Transverse colon (tissue), 4 donors: ENCODE measurements at places on chromosomes 7 and 10.

GRCh38 chr7:25002786-25003185 lies 22.8 kb upstream of the OSBPL3 start:
- no peak for DNase-seq
- H3K36me3 ChIP-seq: no peaks in the 10 kb centered on the region
- H3K27me3 ChIP-seq: no peaks in the 10 kb centered on the region
- no peak overlapping the region for H3K27ac ChIP-seq

DNA sequence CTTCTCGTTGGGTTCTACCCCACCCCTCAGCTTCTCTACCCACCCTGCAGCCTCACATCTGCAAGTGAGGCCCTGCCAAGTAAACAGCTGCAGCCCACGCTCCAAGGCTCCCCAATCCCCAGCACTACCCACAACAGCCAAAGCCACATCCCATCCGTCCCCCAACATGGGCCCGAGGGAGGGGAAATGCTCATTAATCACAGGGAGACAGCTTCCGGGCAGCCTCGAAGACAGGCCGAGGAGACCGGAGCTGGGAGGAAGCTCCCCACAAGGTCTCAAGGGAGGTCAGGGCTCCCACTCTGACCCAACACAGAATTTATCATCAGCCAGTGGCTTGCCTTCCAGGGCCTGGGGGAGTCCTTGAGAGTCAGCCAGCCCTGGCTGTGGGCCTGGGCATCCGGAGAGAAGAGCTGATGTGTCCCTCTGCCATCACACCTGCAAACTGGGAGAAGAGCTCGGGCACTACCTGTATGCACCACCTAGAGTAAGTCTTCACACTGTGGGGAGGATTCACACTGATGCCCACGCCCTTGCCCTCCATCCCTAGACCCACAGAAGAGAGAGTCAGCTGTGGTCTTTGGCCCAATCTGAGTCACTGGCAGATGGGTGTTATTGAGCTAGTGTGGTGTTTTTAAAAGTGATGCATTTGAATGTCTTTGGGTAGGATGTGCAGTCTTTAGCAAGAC lies 115.5 kb upstream of the ZMIZ1 start:
- no peak for DNase-seq
- H3K27me3 ChIP-seq: no peaks in the 10 kb centered on the region
- no peaks in the 10 kb centered on the region for H3K36me3 ChIP-seq
- H3K4me1 ChIP-seq: no peaks in the 10 kb centered on the region
- no peak overlapping the region for H3K4me3 ChIP-seq
- peak overlapping the region; percentile 46 for H3K27ac ChIP-seq

DNA sequence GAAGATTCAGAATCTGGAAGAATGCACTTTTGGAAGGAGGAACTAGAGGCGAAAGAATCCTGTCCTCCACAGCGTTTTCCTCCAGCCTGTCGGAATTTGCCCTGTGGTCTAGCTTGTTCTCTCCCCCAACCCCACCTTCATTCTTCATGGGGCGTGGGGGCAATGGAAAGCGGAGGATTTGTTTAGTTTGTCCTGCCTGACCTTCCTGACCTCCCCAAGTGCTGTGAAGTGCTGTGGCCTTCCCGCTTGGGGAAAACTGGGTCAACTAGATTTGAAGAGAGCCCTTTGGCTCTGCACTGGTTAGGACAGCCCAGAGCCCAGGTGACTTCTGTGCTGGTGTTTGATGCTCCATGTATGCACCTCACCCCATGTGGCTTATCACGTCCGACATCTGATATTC lies 49.1 kb downstream of the GATA3 start:
- H3K27ac ChIP-seq: no peak overlapping the region
- peaks cover 20% of the 10 kb centered on the region for H3K27me3 ChIP-seq
- no peak for DNase-seq
- no peaks in the 10 kb centered on the region for H3K4me1 ChIP-seq
- no peak overlapping the region for H3K4me3 ChIP-seq

GRCh38 chr10:31098046-31098445 lies 66.4 kb upstream of the ZNF438 start:
- H3K4me3 ChIP-seq: no peak overlapping the region
- no peak overlapping the region for H3K27ac ChIP-seq
- no peaks in the 10 kb centered on the region for H3K27me3 ChIP-seq
- DNase-seq: no peak
- H3K4me1 ChIP-seq: peaks cover 9% of the 10 kb centered on the region
- H3K36me3 ChIP-seq: no peaks in the 10 kb centered on the region

DNA sequence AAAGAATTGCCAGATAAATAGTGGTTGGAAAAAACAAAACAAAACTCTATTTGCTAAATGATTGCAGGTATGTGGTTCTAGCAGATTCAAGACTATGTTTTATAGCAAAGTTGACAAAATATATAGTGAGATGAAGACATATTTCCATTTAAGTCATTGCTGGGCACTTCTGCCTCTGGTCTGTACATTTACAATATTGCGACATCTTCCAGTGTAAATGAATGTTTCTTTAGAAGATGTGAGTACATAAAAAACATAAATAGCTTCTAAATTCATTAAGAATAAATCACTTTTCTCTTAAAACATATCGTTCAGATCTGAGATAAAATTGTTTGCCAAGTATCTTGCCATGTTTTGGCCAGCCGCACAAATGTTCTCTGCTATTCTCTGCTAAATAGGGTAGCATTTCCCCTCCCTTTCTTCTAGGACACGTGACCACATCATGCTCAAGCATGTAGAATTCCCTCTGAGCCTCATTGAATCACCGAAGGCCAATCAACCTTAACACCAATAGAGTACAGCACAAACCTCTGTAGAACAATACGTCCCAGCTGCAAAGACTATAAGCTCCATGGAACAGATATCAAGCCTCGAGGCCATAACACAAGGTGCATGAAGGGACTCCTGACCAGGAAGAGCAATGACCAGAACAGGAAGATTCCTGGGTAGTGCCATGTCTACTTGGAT lies 1173.3 kb downstream of the GATA3 start:
- no peaks in the 10 kb centered on the region for H3K4me1 ChIP-seq
- no peak for DNase-seq
- no peak overlapping the region for H3K4me3 ChIP-seq
- H3K27ac ChIP-seq: no peak overlapping the region
- H3K36me3 ChIP-seq: no peaks in the 10 kb centered on the region
- peaks cover 13% of the 10 kb centered on the region for H3K27me3 ChIP-seq

DNA sequence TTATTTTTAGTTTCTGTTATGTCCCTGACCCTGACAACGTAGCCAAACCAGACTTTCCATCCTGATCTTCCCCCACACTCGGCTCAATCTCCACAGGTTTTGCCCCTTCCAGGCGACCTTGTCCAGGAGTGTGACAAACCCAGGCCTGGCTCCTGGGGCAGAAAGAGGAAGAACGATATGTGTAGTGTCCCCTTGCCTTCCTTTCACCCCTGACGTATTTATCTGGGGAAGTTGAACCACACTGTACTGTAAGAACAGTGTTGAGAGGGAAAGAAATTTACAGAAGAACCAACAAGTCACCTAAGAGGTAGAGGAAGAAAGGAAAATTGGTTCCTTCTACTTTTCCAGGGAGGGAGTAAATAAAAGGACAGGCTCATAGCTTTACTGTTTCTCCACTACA lies 158.0 kb downstream of the VTI1A start:
- no peaks in the 10 kb centered on the region for H3K36me3 ChIP-seq
- no peak overlapping the region for H3K27ac ChIP-seq
- DNase-seq: no peak

- H3K4me3 ChIP-seq: no peak overlapping the region
- no peak overlapping the region for H3K27ac ChIP-seq
- no peaks in the 10 kb centered on the region for H3K4me1 ChIP-seq
- no peaks in the 10 kb centered on the region for H3K27me3 ChIP-seq
- DNase-seq: no peak
- H3K36me3 ChIP-seq: no peaks in the 10 kb centered on the region
Observed at GRCh38 chr7:114554781-114555537, 140.3 kb downstream of the FOXP2 start.

DNA sequence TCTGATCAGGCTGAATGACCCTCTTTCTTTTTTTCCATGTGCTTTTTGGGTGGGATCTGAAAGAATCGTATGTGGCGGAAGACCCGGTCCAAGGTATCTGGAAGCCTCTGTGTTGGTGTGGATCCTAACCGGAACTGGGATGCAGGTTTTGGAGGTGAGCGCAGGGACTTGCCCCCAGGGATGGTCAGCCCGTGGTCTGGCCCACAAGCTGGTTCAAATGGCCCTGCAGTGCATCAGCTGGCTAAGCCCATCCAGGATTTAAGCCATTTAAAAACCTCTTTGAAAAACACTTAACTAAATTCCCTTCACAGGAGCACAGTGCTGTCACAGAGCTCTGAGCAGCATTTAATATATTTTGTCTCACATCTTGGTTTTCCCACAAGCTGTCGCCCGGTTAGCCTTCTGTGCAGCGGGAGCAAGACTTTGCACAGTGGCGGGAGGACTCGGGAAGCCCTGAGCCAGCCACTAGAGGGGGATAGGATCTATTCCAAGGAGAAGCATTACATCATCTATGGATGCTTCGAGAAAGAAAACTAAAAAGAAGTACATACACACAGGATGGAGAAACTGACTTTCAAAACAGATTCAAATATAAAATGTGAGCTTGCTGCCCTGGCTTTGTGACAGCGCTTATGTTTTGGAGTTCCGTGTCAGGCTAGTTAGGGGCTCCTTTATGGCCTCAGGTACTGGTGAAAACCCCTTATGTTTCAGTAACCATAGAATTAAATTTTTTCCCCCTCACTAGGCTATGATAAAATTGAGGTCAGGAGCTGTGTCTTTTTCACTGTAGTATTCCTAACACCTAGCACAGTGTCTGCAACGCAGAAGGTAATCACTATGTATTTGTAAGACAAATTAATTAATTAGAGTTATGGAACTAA lies 11.3 kb downstream of the CPA2 start:
- no peak overlapping the region for H3K27ac ChIP-seq
- no peaks in the 10 kb centered on the region for H3K36me3 ChIP-seq
- no peak overlapping the region for H3K4me3 ChIP-seq
- H3K27me3 ChIP-seq: no peaks in the 10 kb centered on the region
- DNase-seq: peak; percentile 22

GRCh38 chr10:78292982-78293865 lies 259.6 kb downstream of the RPS24 start:
- no peaks in the 10 kb centered on the region for H3K4me1 ChIP-seq
- H3K27ac ChIP-seq: no peak overlapping the region
- no peaks in the 10 kb centered on the region for H3K27me3 ChIP-seq
- no peaks in the 10 kb centered on the region for H3K36me3 ChIP-seq
- no peak for DNase-seq
